T-helper 22 cell (primary cell): ENCODE measurements at places on chromosomes 3 and 15.

GRCh38 chr3:180408654-180409053, 193.3 kb upstream of the TTC14 start:
- DNase-seq, result no peak

DNA sequence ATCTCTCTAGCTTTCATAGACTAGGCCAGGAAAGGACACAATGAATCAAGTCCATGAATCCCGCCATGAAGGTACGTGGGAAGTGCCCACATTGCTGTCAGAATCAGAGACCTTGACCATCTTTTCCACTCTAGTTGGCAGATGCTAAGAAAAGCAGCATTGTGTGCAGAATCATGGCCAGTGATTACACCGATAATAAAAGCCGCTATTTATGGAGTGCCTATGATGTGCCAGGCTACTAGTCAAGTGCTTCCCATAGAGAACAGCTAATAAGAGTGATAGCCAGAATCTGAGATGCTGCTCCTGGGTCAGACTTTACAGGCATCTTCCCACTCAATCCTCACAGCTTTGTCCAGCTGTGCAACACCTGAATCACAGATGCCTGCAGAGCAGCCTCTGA, 13.2 kb upstream of the RPL32 start:
- no peak for DNase-seq

GRCh38 chr3:146142757-146143156, 18.2 kb downstream of the PLOD2 start:
- no peak for DNase-seq

DNA sequence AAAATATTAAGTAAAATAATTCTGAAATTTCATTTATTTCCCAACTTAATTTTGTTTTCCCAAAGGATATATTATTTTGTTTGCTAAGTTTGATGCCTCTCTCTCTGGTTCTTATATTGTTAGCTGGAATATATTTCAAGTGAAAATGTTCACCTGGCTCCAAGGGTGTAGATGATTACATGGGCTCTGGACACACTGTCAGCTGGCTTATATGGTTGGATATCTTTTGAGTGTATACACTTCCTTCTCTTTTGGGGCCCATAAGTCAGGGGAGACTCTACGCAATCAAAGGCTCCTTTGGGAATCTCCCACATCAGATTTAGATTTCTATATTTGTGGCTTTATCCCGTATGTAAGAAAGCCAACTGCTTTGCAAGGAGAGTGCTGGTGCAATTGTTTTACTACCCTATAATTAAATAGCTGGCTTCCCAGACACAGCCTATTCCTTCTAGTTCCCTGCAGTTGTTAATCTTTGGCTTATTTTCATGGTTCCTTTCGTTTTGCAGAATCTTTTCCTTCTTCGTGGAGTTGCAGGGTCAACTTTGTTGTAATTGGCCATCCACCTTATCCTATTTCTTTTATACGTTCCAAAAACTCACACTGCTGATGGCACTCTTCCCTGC, 225.7 kb downstream of the DPH6 start:
- no peak for DNase-seq

DNA sequence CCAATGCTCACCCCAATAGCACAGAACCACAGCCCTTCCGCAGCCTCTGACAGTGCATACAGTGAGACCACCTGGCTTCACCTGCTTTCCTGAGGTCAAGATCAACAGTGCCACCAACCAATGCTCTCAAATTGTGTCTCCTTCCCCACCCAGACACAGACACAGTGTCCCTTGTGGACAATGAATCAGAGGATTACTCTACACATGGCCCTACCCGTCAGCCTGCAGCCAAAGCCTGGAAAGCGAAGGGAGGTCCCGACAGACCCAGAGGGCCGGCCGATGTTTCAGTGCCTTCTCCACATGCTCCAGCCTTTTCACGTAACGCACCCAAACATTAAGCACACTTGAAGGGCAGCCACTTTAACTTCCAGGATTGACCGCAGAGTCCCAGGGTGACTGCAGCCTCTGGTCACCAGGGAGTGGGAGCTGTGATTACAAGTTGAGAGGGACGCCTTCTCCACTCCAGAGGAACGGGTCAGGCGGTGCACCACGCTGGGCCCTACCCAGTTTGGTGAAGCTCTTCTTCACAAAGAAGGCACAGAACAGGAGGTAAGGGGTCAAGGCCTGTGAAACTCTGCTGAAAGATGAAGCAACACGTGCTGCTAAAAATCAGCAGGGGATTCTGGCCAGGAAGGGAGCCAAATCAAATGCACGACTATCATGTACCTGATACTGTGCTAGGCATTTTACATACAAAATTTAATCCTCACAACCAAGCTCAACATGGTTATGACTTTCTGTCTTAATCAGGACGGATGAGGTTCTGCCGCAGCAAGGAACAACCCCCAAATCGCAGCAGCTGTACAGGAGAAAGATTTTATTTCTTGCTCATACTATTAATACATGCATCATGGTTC, 17.2 kb downstream of the KLHL25 start:
- no peak for DNase-seq

GRCh38 chr15:66780172-66780972, 78.3 kb downstream of the SMAD6 start:
- DNase-seq, result no peak

GRCh38 chr3:98371853-98372252, 18.2 kb downstream of the OR5K4 start:
- DNase-seq, result no peak

GRCh38 chr15:65451989-65452388, 29.2 kb upstream of the IGDCC4 start:
- DNase-seq, result no peak

- DNase-seq, result no peak
Observed at GRCh38 chr15:101099183-101099582, 152.7 kb downstream of the CHSY1 start.
